ENCODE measurements at places on chromosomes 11 and 22. TPM values are rescaled to one million over a fixed set of nuclear protein-coding genes. Genes with fewer than 3 reads are reported as not detected.

EIF3M gene
- 385 TPM for total RNA-seq

ELMOD1 gene
- total RNA-seq = 1.5 TPM

DMC1 gene
- 0.50 TPM for total RNA-seq

LDHAL6A gene
- total RNA-seq = not detected

HTATIP2 gene
- total RNA-seq = 24.3 TPM

HEPHL1 gene
- 6.2 TPM for total RNA-seq

SUSD2 gene
- total RNA-seq = 1.0 TPM

SLC22A8 gene
- total RNA-seq = not detected

CTNND1 gene
- total RNA-seq = 212 TPM

CD44 gene
- total RNA-seq = 1,362 TPM

SLCO2B1 gene
- total RNA-seq = not detected

HOATZ gene
- total RNA-seq = not detected

ARHGAP32 gene
- 22.4 TPM for total RNA-seq

MYOD1 gene
- total RNA-seq = not detected

CALCA gene
- not detected for total RNA-seq

CDC42BPG gene
- 18.7 TPM for total RNA-seq
